ENCODE measurements at places on chromosomes 7 and 10. TPM values are rescaled to one million over a fixed set of nuclear protein-coding genes. Genes with fewer than 3 reads are reported as not detected.

Gene PRPF18
- 26.6 TPM for total RNA-seq

Gene HOXA5
- not detected for total RNA-seq

Gene NUTM2D
- 2.6 TPM for total RNA-seq

Gene DKK1
- total RNA-seq, result not detected

Gene TSPAN13
- total RNA-seq, result 0.13 TPM

Gene NAT16
- not detected for total RNA-seq

Gene ADRA2A
- total RNA-seq, result not detected

Gene VWA2
- not detected for total RNA-seq

Gene CYP2C18
- total RNA-seq, result not detected

Gene BTBD16
- not detected for total RNA-seq

Gene PLPP4
- not detected for total RNA-seq

Gene ADAM22
- 2.2 TPM for total RNA-seq

Gene CAMK2B
- 0.10 TPM for total RNA-seq

Gene ATXN7L1
- total RNA-seq, result 22.4 TPM

Gene FMC1
- 10.9 TPM for total RNA-seq

Gene CC2D2B
- total RNA-seq, result not detected

Gene OR6B1
- total RNA-seq, result not detected

Gene LZTS2
- total RNA-seq, result 24.0 TPM

Gene OR2A12
- total RNA-seq, result not detected

Gene UNCX
- total RNA-seq, result not detected

Gene ACTL6B
- total RNA-seq, result not detected

Gene EIF5AL1
- total RNA-seq, result 1.2 TPM
